ENCODE measurements at places on chromosomes 3 and 15.
A peak's percentile ranks its signal among the peaks of the same experiment; 100 is the strongest.

- peak; percentile 18 for DNase-seq
These were observed 773.8 kb downstream of the MECOM start for GRCh38 chr3:168889666-168890065.

DNA sequence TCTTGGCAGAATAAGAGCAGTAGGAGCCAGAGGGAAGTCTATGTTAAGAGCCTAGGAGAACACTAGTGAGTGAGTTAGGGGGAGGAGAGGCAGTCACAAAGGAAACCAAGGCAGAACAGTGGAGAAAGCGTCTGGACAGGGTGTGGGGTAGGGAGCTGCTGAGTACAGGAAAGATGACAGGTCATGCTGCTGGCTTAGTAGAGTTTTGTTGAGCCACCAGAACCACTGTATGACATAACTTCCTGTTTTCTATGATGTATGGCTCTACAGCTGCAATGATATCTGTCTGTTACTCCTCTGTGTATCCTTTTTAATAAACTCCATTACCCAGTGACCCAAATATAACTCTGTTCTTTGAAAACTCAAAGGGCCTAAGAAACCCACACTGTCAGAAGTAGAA, 10.6 kb upstream of the STT3B start:
- no peak for DNase-seq

DNA sequence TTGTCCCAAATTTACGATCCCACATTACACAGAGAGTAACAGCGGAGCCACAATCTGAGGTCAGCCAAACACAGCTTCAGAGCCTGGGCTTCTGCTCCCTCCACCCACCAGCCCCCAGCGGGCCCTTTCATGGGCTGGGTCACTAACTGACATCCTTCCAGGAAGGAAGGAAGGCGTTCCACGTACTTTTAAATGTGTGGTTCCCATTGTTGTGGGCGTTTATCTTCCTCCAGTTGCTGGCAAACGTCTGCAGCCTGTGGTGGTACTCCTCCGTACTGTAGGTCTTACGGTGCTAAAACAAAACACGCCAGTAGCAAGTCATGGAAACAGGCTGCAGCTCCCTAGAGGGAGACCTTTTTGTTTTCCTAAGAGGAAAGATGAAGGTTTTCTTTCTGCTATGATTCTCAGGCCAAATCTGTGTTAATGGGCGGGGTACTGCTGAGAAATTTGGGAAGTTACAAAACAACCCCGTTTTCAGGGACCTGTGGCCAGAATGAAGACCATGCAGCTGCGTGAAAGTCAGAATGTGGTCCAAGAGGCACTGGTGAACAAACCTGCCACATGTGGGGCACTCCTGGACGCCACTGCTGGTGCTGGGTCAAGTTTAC, 7.6 kb downstream of the CTSH start:
- no peak for DNase-seq

- DNase-seq = no peak
These were observed 30.2 kb downstream of the NPTN start for GRCh38 chr15:73602992-73603391.

GRCh38 chr15:42079401-42079908, 14.9 kb downstream of the PLA2G4D start:
- DNase-seq = no peak

DNA sequence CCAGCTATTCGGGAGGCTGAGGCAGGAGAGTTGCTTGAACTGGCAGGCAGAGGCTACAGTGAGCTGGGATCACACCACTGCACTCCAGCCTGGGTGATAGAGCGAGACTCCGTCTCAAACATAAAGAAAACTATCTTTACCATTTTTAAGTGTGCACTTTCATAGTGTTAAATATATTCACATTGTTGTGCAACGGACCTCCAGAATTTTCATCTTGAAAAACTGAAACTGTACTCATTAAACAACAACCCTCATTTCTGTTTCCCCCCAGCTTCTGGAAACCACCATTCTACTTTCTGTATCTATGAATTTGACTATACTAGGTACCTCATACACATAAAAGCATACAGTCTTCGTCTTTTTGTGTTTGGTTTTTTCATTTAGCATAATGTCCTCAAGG, 375.1 kb downstream of the SHQ1 start:
- DNase-seq = no peak

DNA sequence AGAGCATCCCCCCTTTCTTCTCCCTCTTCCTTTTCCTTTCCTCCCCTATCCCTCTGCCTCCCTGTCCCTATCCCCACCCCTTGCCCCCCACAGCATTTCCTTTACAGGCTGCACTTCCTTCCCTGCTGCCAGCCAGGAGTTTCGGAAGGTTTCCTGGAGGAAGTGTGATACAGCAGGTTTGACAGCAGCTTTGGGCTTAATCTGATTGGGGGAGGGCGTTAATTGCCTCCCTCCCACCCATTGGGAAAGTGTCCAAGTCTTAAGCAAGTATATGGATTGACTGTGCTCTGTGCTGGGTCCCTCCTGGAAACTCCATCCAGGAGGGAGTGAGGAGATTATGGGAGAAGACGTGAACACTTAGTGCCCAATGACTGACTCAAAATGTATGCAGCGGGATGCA, 1.8 kb downstream of the SCAMP5 start:
- no peak for DNase-seq

- no peak for DNase-seq
These were observed 37.1 kb upstream of the SLC41A3 start for GRCh38 chr3:126121074-126121473.

- no peak for DNase-seq
These were observed 335.0 kb downstream of the MECOM start for GRCh38 chr3:169328471-169328870.

GRCh38 chr3:173440514-173440913, 43.0 kb downstream of the NLGN1 start:
- no peak for DNase-seq

DNA sequence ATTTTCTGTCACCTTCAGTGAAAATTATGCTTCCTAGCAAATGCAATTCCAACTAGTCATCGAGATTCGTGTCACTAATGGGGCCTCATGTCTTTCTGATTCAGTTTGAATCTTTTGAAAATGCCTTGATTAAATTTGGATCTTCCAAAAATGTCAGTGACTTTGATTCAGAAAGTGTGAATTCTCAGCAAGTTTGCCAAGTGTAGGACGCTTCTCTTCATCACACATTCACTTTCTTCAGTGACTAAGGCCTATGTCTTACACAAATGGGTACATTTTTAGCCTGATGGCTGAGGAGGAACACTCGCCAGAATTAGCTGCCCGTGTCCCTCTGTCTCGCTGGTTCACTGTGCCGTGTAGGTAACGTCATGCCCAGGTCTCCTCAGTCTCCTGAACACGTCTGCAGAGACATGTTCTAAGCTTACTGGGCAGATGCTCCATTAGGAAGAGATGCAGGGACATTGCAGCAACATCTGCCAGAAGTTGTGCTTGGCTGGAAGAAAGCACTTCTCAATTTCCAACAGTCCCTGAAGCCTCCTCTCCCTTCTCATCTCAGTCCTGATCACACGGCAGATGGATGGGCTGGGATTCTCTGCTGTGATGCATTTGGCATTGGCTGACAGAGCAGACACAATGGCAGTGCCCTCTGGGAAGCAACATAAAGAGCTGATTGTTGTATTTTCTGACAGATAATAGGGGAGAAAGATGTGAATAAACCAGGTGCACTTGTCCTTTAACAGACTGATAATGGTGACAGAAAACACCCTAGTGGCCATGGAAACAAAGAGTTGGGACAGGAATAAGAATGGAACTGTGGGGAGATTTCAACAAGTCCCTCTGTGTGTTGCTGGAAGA, 29.1 kb upstream of the LYZL4 start:
- no peak for DNase-seq

- DNase-seq = peak; percentile 19
These were observed 1.8 kb downstream of the CAMKV start for GRCh38 chr3:49867871-49868321.

DNA sequence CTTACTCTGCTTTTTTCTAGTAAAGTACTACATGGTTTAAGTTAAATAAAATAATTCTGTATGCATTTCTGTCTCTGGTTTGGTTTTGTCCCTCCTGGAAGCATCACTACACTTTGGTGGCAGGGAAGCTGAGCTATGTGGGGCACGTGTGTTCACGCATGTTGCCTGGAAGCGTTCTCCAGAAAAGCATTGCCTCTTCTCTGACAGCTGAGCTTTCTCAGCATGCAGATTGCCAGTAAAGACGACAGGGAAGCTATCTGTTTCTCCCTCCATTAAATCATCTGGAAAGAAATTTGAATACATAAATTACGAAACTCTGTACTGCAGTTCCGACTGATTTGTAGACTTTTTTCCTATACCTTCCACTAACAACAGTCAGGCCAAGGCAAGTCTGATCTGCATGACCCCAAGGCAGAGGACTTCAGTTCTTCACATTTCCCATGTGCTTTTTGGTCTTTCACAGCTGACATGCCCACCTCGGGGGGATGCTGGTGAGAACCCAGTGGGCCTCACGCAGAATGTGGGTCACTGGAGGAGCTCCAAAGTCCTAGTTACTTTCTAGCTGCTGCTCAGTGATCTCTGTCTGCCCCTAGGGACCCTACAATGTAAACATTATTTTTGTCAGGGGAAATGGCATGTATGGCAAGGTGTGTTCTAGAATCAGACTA, 43.0 kb downstream of the PGPEP1L start:
- DNase-seq = no peak

GRCh38 chr15:77040673-77041072, 30.2 kb downstream of the TSPAN3 start:
- DNase-seq = no peak
